ENCODE measurements at places on chromosomes 16 and 17. TPM values are rescaled to one million over a fixed set of nuclear protein-coding genes. Genes with fewer than 3 reads are reported as not detected.

GRCh38 chr17:2716649-2717048 is 5.1 kb upstream of the CLUH start:
- no peak for DNase-seq

GRCh38 chr16:1580256-1580655 is 31.6 kb downstream of the IFT140 start:
- no peak for DNase-seq

DNA sequence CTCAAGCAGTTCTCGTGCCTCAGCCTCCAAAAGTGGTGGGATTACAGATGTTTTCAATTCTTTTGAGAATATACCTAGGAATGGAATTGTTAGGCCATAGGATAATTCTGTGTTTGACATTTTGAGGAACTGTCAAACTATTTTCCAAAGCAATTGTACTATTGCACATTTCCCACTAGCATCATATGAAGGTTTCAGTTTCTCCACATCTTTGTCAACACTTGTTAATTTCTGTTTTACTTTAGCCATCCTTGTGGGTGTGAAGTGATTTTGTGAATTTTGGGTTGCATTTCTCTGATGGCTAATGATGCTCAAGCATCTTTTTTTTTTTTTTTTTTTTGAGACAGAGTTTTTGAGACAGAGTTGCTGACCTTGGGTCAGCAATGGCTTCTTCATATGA is 6.2 kb downstream of the NT5M start:
- DNase-seq: no peak

- DNase-seq: peak; percentile 70
Observed at GRCh38 chr17:74798239-74798707, 22.1 kb upstream of the NAT9 start.

DNA sequence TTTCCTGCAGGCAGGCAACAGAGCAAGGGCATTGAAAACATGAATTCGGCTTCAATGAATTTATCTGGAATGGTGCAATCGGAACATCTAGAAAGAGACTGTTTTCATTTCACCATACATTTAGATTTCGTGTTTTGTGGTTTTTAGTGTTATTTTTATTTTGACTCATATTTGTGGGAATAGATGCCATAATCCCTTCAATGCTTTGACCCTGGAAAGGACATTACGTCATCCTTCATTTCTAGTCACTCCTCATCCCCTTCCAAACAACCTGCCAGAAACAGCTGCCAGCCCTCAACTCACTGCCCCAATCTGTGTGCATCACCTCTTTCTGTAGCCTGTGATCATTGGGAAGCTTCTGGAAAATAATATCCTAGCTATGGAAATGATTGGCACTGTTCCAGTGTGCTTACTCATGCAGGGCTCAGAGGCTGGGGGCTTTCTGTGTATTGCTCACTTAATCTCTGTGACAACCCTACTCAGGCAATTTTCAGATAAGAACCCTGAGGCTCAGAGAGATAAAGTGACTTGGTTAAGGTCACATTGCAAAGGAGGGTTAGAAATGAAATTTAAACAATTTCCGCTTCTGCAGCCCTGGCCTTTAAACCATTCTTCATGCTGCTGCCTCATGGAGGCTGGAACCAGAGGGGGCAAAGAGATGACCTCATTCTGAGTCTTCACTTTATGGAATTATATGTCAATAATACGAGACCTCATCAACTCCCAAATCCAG is 9.5 kb upstream of the KSR1 start:
- DNase-seq: peak; percentile 85

DNA sequence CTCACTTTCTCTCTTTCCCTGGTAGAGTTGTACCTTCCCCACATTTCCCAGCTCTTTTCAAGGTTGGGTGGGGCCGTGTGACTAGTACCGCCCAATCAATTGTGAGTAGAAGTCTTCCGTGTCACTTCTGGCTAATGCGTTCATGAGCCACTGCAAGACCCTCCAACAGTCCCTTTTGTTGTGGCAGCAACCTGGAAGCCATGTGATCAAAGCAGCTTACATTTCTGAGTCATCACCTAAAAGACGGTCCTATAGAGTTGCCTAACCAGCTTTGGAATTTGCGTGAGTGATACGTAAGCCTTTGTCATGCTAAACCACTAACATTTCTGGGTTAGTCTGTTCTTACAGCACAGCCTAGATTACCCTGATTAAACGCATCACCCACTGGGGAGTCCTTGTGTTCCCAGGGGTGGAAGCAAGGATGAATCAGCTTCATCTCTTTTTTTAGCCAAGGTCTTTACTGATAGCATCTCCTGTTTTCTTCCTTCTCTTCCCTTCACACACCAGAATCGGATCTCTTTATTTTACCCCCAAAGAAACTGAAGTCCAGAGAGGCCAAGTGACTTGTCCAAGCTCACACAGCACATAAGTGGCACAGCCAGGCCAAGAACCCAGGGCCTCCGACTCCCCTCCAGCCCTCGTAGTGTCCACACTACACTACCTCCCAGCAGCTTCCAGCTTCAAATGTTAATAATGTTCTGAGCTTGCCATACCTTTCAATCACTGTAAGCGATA is 366.3 kb upstream of the XYLT1 start:
- peak; percentile 23 for DNase-seq

The NDEL1 gene
- total RNA-seq: 38.4 TPM

GRCh38 chr16:3256146-3256865 is at the start of gene MEFV:
TSS of gene MEFV (minus strand) at chr16:3256633. CDS start at chr16:3256587, 46 bp downstream.
- DNase-seq: no peak

DNA sequence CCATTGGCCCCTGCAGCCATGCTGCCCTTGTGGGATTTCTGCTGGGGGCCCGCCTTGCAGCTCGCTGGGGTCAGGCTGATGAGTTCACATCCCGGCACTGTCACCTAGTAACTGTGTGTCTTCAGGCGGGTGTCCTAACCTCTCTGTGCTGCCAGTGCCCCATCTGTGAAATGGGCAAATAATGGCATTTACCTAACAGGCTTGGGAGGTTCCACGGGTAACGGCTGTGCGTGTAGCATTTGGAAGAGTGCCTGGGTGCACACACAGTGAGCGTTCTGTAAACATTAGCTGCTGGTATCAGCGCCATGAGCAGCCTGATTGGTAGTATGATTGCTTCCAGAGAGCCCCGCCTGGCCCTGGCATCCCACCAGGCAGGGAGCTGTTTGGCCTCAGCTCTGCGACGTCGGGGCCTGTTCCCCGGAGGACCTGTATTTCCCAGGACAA is 167.3 kb upstream of the GSE1 start:
- DNase-seq: no peak

The TOX3 gene
- total RNA-seq: not detected

DNA sequence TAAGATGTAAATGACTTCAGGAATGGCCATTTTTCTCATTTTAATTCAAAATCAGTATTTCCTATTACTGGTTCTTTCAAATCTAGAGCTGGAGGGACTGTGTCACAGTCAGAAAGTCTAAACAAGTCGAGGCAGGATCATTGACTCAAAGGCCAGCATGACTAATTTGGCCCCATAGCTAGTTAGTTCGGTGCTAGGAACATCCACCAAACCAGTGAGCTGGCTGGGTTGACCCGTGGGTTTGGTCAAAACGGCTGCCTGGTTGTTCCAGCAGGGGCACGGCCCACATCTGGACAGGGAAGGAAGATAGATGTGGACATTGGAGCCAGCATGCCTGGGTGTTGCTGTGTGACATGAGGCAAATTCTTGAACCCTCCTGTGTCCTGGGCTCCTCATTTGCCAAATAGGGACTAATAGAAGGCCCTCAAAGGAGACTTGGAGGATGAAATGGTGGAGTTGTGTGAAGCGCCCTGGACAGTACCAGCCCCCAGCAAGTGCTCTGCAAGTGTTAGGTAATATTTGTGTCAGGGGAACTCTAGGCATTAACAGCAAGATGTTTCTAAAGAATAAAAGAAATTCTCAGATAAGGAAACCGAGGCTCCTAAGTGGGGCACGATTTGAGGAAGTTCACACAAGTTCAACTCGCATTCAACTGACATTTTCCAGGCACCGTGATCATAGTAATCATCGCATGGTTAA is 46.2 kb downstream of the MEOX1 start:
- DNase-seq: no peak

The SULT1A4 gene
- 19.6 TPM for total RNA-seq

The KRTAP1-5 gene
- total RNA-seq: not detected

The KRT20 gene
- not detected for total RNA-seq

The BIRC5 gene
- 174 TPM for total RNA-seq

DNA sequence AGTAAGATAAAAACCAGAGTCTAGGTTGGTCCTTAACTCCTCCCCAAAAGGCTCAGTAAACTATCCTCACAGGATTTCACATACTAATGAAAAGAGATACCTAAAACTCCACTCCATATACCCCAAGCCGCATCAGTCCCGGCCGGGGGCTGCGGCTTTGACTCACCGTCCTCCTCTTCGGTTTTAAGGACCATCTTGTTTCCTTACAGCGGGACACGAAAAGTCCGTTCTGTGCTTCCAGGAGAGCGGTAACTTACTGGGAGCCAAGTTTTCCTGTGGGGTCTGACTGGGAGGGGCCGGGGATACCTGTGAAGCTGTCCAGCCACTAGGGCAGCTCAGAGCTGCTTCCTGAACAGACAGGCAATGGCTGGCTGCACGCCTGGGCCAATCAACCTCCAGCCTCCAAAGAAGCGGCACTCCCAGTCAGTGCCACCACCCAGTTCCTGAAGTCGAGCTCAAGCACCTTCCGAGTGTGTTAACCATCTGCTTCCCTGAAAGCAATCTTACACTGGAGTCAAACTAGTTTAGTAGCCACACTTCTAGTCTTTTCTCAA is 45.5 kb downstream of the CYTH1 start:
- DNase-seq: peak; percentile 70

DNA sequence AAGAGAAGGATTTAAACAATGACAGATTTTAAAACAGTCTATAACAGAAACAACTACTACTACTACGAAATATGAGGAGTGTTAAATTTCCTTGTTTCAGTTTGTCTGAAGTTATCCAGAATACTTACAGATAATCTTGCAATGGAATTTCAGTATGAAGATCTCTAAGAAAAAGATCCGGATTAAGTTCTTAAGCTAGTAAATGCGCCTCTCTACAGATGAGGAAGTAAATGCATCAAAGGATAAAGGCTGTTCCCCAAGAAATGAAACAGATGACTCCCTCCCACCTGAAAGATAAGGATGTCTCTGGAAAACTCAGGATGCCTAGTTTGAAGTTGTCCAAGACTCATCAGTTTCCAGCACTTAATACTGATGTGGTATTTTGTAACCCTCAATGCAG is 105.1 kb downstream of the PARN start:
- DNase-seq: no peak

GRCh38 chr17:76077584-76078110 is 1.3 kb upstream of the ZACN start:
- no peak for DNase-seq

GRCh38 chr17:28133562-28133970 is 91.1 kb downstream of the NLK start:
- DNase-seq: peak; percentile 83

DNA sequence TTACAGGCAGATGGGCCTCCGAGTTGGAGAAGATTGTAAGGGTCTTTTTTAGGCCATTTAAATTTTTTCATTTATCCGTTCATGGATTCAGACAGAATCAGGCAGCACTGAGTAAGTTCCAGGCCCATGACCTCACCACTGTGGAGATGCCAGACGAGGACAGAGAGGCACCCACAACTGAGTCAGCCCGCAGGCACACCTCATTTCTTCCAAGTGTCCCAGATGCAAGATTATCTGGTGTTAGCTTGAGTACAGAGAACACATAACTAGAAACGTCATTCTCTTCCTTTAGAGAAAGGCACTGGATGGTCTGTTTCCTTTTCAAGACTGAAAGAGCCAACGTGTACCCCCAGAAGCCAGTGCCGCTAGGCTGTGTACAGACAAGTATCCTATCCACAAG is 16.9 kb downstream of the CLEC16A start:
- peak; percentile 82 for DNase-seq

DNA sequence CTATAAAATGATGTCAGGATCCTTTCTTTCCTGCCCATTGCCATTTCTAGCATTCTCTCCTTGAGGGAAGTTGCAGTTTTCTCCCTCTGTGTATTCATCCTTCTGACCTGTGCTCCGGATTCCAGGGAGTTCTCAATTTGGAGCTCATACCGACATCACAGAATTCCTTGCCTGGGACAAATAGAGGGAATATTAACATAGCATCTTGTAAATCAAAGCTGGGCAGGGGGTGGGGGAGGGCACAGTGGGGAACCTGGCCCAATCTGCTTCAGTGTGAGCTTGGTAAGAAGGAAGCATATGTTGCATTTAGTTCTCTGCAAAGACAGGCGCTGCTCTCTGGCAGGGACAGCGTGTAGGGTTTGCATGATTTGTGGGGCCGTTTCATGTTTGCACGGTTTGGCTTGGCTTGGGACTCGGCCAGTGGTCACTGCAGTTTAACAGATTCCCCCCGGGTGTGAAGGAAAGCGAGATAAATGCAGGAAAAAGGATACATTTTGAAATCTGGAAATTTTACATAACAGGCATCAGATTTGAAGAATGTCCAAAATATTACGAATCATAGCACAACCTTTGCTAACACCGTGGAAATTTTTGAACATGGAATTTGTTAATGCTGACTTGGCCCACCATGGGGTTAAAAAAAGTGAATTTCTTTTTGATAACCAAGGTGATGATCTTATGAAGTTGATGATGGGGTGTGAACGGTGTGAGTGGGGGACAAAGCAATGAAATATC is 178.0 kb downstream of the WWOX start:
- no peak for DNase-seq

The VPS4A gene
- total RNA-seq: 58.0 TPM

DNA sequence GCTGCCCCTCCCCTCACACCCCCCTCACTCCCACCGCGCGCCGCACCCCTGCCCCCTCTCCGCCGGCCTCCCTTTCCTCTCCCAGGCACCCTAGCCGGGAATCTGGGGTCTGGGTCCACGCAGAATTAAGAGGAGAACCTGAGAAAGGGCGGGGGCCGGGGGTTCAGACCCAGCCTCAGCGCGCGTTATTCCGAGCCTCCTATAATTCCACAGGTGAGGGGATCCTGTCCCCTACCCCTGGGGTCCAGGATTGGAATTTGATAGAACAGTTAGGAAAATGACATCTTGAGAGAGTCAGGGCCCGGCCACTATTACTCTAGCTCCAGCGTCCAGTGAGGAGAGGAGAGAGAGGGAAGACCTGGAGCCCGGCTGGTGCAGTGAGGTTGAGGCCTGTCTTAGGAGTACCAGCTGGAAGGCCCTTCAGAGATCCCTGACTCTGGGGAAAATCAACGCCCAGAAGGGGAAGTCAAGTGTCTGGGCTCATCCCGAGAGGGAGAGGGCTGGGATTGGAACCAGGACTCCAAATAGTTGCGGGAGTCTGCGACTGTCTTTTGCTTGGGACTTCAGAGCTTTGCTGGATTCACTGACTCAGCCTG is 17.3 kb downstream of the GRB7 start:
- no peak for DNase-seq

DNA sequence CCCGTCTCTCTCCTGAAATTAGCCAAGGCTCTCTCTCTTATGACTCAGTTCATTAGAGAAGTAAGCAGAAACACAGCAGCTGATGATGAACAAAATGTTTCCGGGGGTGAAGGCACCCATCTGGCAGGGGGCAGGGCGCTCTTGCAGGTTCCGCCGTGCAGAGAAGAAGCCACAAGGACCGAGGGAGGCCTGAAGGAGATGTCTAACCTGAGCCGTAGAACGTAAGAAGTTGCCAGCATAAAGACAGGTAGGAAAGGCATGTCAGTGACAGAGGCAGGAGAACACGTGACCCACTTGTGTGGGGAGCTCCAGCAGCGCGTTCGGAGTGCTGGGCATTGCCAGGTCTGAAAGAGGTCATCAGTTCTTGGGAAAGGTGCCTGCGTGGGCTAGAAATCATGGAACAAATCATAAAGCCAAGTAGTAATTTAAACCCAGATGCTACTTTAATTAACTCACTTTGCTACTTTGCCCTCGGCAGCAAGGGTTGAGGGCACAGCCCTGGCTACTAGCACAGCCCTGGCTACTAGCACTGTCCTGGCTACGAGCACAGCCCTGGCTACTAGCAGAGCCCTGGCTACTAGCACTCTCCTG is 198.6 kb downstream of the RPTOR start:
- no peak for DNase-seq

GRCh38 chr16:87818533-87819161 is 50.7 kb downstream of the SLC7A5 start:
- DNase-seq: no peak
